ENCODE measurements at places on chromosomes 1 and 21.

DNA sequence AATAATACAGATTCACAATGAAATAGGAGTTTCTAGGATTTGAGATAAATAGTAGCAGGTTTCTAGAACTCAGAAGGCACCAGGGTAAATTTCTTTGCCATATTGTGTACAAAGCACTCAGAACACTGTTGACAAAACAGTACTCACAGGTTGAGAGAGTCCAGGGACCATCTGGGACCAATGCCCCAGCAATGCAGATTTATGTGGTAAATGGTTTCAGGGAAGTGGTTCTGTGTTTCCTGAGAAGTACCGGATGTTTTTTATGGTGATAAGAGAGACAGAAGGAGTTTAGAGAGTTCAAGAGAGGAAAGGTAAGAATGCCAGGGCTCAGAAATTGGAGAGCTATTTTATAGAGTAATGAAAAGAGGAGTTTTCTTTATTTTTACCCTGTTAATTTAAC, 29.6 kb upstream of the DIPK1A start:
- no peak for DNase-seq

- DNase-seq: no peak
Observed at GRCh38 chr1:32933742-32934322, 30.8 kb downstream of the RNF19B start.

DNA sequence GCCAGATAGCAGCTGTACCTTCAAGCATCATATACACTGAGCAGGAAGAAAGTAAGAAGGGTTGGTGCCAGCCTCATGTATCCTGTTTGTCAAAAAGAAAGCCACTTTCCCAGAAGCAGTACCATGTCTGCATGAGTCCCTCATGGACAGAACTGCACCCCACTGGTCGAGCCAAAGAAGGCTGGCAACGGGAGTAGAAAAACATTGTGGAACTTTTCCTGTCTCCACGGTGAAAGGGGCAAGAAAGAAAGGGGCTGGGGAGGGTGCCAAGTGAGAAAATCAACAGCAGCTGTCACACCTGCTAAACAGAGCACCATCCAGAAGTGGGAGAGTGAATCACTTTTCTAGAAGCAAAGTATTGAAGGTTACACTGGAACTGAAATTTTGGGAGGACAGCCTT, 621.7 kb downstream of the LMO4 start:
- no peak for DNase-seq

DNA sequence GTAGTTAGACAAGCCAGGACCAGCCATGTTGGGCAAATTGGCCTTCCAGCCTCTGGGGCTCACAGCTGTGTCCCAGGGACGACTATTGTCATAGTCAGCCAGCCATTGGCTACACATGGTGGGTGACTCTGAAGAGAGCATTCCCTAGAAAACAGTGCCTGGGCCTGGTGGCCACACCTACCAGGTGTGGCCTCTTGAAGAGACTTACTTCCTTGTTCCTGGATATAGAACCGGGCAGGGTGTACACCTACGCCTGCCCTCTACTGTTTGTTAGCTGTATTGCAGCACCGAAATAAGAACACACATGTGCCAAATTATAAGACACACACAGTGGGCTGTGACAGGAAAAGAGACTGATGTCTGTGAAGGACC, 134.6 kb upstream of the ARHGEF16 start:
- DNase-seq: no peak

GRCh38 chr1:156528875-156529425, 28.4 kb upstream of the MEF2D start:
- DNase-seq: no peak

DNA sequence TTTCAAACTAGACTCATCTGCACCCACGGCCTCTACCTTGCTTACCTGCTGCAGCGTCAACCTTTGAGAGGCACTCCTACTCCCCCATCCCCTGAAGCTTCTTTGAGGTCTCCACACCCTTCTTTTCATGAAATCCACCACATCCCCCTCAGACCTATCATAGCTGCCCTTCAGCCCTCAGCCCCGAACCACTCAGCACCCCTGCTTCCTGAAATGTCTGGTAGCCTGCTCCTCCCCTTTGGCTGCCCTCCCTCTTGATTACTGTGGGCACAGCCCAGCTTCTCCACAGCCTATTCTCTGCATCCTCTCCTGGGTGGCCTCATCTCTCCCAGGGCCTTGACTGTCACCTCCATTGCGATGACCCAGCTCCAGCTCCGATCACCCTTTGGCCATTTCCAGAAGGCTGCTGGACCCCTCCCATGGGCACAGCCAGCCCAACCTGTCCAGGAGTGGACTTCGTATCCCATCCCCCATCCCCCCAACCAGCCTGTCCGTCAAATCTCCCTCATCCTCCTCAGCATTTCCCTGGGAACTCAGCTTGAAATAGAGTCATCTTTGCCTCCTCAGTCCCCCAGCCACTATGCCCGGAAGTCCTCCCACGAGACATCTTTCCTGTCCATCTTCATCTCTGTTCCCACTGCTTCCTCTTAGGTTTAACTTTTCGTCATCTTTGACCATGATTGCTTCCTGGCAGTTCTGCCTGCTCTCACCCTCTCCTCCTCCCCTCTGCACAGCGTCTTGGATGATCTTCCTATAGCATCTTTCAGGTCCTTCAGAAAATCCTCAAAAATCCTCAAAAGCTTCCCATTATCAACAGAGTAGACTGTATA, 6.1 kb upstream of the ADORA1 start:
- peak; percentile 52 for DNase-seq

- DNase-seq: no peak
Observed at GRCh38 chr1:226335661-226336060, 26.7 kb upstream of the LIN9 start.

Measured in suprapubic skin (tissue), 4 donors.